Upper lobe of right lung (tissue), 1 donor: ENCODE measurements at places on chromosomes 11 and 22.

GRCh38 chr11:132142554-132142953 is 772.1 kb downstream of the NTM start:
- H3K36me3 ChIP-seq, result no peaks in the 10 kb centered on the region
- no peak overlapping the region for H3K27ac ChIP-seq
- no peaks in the 10 kb centered on the region for H3K4me1 ChIP-seq
- no peak for DNase-seq
- H3K27me3 ChIP-seq, result no peaks in the 10 kb centered on the region

DNA sequence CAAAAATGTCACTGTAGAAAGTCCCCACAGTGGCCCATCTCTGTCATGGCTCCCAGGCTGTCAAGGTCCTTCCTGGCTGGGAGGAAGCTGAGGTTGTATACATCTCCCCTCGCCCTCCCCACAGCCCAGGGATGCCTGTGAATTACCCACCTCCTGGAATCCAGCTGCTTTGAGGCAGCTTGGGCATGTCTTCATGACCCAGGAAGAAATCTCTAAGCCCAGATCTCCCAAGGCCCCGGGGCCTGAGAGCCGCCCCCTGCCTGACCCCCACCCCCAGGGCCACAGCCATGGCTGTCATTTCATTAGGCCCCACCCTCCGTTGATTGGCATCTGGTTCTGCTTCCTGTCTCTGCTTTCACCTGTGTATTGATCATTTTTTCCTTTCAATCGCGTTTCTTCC is 207.5 kb downstream of the TBC1D22A start:
- H3K36me3 ChIP-seq, result peaks cover 8% of the 10 kb centered on the region
- H3K27me3 ChIP-seq, result no peaks in the 10 kb centered on the region
- no peak overlapping the region for H3K4me3 ChIP-seq
- no peak for DNase-seq

DNA sequence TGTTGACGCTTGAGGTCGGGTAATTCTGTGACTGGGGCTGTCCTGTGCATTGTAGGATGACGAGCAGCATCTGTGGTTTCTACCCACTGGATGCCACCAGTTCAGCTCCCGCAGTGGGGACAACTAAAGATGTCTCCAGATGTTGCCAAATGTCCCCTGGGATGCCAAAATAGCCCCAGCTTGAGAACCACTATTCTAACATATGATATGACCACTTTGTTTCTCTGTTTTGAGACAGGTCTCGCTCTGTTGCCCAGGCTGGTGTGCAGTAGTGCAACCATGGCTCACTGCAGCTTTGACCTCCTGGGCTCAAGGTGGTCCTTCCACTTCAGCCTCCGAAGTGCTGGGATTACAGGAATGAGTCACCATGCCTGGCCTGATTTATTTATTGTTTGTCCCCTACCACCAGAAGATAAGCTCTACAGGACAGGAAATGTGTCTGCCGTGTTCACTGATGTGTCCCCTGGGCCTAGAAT is 4.4 kb upstream of the MEN1 start:
- H3K27ac ChIP-seq, result no peak overlapping the region
- DNase-seq, result no peak
- H3K27me3 ChIP-seq, result no peaks in the 10 kb centered on the region
- H3K4me3 ChIP-seq, result no peak overlapping the region
- H3K36me3 ChIP-seq, result no peaks in the 10 kb centered on the region

DNA sequence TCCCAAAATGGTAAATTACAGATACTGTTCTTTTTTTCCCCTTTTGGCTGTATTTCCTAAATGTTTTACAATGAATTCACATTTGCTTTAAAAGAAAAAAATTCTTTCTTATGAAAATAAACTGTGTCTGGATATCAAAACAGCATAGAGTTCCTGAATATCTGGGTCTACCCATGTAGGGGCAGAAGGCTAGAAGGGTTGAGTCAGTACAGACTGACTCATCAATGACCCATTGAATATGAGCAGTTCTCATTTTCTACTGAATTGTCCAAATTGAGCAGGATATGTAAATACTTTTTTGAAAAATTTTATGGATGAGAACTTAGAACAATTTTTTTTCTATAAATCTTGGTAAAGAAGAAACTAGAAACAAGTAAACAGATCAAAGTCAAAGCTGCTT is 16.3 kb upstream of the C11orf87 start:
- no peaks in the 10 kb centered on the region for H3K36me3 ChIP-seq
- H3K4me3 ChIP-seq, result no peak overlapping the region
- DNase-seq, result no peak
- H3K27me3 ChIP-seq, result no peaks in the 10 kb centered on the region

DNA sequence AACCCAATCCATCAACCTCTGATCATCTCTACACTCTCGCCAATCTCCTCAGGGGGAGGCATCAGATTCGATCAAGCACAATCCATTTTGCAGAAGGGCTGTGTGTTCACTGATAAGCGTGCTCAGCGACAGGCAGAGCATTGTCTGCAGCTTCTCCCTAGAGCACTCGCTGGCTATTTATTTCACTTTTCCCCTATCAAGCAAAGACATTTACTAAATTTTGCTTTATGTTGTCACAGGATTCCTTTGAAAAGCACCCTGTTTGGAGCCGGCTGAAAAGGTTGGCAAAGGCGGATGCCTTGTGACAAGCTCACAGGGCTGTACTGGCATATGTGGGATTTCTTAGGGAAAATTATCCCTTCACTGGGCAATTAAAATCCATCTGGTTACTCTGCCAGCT is 1381.5 kb upstream of the TENM4 start:
- H3K4me1 ChIP-seq, result no peaks in the 10 kb centered on the region
- H3K4me3 ChIP-seq, result no peak overlapping the region
- H3K27me3 ChIP-seq, result no peaks in the 10 kb centered on the region

DNA sequence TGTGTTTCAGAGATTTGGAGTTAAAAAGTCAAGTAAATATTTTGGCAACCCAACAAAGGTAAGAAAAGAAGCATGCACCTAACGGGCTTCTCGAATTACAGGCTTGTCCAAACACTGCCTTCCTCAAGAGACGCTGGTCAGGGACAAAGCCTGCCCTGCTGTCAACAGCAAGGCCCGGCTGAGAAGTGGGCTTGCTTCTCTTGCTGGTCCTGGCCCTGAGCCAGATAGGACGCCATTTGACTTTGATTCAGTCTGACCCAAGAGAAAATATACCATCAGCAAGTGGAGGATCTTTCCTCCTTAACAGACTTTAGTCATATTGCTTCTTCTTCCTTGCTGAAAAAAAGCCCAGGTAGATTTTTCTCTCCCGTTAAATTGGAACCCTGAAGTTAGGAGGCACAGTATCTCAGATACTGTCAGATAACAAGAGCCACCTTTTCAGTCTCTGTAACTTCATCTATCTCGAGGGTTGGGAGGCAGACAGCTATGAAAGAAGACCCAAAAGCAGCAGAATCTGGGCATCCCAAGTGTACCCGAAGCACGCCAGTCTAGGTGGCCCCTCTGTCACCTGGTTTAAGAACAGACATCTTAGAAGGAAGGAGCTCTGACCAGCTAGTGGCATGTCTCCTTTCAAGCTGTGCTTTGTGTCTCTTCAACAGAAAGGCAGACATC is 57.5 kb downstream of the C22orf31 start:
- H3K4me1 ChIP-seq, result peaks cover 9% of the 10 kb centered on the region
- no peaks in the 10 kb centered on the region for H3K27me3 ChIP-seq
- no peaks in the 10 kb centered on the region for H3K36me3 ChIP-seq
- no peak for DNase-seq
- no peak overlapping the region for H3K4me3 ChIP-seq

DNA sequence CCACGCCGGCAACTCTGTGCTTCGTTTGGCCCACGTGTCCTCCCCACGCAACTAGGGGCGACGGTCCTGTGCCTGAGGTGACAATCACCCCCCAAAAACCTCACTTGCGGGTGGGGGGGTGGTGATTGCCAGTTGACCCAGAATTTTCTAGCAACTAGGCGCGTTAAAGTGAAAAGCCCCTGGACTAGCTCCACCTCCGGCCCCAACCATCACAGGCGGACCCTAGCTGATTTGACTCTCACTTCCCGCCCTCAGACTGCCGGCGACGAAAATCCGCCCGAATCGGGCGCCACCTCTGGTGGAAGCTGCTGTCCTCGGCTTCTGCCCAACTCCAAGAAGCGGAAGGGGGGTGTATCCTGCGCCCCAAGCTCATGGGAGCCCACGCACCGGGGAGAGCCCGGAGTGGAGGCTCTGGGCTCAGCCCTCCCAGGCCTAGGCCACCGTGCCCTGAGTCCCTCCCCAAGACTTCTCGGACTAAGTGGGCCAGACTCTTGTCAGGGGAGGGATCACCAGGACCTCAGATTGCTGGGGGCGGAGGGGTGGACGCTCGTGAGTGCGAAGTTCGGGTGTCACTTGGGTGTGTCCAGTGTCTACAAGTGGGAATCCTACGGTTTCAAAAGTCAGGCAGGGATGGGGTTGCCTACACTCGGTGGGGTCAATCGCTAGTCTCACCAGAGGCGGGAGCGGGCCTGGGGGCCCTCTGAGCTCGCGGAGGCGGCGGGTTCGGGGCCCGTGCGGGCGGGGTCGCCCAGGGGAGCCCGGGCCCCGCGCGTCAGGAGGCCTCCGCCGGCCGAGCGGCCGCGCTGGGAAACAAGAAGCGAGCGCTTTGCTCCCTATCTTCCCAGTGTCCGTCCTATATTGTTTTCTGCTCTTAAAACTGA is 12.3 kb downstream of the PAX6 start:
- H3K27me3 ChIP-seq, result peaks cover 90% of the 10 kb centered on the region
- no peak overlapping the region for H3K27ac ChIP-seq
- H3K4me1 ChIP-seq, result peaks cover 8% of the 10 kb centered on the region
- no peak overlapping the region for H3K4me3 ChIP-seq

- no peaks in the 10 kb centered on the region for H3K27me3 ChIP-seq
- no peaks in the 10 kb centered on the region for H3K4me1 ChIP-seq
- H3K27ac ChIP-seq, result no peak overlapping the region
- peaks cover 21% of the 10 kb centered on the region for H3K36me3 ChIP-seq
- peak; percentile 61 for DNase-seq
- no peak overlapping the region for H3K4me3 ChIP-seq
Measured at GRCh38 chr22:27998511-27999410, 79.7 kb upstream of the PITPNB start.

DNA sequence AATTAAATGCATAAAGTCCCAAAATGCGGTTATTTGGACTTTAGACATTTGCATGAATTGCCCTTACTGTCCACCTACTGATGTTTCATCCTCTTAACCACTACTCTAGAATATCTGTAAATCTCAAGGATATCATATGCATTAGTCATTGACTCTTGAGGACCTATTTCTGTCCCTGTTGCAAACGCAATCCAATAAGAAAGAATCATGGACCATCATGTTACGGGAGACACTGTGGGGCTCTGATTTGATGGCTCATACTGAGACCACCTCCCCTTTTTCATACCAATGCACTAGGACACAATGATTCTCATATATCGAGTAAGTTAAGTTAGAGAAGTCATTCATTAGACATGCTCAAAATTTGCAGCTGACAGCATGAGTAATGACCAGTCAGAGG is 14.4 kb downstream of the POU2AF2 start:
- no peak overlapping the region for H3K4me3 ChIP-seq
- no peaks in the 10 kb centered on the region for H3K27me3 ChIP-seq
- DNase-seq, result no peak
- no peaks in the 10 kb centered on the region for H3K4me1 ChIP-seq

DNA sequence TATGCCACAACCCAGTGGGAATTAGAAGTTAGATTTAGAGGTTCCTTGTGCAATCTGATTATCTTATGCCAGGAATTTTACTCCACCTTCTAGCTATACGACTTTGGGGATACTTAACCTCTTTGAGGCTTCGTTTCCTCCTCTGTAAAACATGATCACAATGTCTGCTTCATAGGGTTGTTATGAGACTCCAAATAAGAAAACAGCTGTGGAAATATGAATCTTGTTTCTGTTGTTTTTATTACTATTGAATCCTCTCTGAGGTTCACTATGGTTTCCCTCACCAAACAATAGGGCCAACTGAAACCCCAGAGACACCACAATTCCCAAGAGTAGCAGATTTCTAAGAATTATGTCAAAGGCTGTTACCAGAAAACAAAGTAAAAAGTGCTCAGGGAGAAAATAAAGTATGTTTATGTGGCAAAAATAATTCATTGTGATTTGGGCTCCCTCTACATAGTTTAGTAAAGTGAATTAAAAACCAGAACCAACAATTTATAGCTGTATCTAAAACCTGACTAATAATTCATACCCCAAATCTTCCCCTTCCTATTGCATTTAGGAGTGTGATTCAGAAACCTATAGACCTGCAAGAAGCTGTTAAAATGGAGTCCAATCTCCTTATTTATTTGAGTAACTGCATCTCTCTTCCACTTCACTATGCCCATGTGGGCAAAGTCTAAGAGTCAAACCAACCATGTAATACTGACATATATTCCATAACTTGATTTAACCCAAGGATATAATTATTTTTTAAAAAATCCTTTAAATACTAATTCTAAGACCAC is 38.4 kb downstream of the AMBRA1 start:
- DNase-seq, result no peak
- no peaks in the 10 kb centered on the region for H3K36me3 ChIP-seq
- peak overlapping the region; percentile 67 for H3K27ac ChIP-seq
- H3K4me1 ChIP-seq, result peaks cover 27% of the 10 kb centered on the region
- H3K27me3 ChIP-seq, result no peaks in the 10 kb centered on the region
- H3K4me3 ChIP-seq, result no peak overlapping the region

DNA sequence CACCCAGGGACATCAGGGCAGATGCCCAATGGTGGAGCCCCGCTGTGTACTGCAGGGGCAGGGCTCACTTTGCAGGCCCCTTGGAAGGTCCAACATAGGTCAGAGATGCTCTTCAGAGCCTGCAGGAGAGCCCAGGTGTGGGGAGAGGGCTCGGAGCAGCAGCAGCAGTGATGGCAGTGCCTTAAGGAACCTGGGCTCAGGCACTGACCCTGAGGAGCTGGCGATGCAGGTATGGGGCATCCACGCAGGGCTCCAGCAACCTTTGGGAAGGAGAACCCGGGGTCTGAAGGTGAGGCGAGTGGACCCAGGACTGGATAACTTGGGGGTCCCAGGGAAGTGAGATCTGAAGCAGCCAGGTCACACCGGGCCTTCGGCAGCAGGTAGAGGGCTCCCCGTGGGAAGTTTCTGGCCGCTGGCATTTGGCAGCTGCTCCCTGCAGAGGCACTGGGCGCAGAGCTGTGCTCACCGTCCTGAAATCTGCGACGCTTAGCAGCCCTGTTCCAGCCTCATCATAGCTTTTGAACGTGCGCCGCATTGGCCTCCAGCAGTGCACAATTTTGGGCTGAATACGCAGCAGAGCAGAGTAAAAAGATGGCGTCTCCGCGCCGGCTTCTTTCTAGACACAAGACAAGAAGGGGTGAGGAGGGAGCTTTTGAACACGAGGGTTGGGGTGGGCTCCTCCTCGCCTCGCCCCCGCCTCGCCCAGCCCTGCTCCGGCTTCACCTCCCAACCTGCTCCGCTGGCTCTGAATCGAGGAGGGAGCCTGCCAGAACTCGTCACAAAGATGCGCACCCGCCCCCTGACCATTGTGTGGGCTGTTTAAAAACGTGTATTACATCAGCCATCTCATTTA is 118.8 kb downstream of the MPPED1 start:
- DNase-seq, result no peak
- H3K4me1 ChIP-seq, result no peaks in the 10 kb centered on the region
- H3K27ac ChIP-seq, result no peak overlapping the region
- no peaks in the 10 kb centered on the region for H3K36me3 ChIP-seq

DNA sequence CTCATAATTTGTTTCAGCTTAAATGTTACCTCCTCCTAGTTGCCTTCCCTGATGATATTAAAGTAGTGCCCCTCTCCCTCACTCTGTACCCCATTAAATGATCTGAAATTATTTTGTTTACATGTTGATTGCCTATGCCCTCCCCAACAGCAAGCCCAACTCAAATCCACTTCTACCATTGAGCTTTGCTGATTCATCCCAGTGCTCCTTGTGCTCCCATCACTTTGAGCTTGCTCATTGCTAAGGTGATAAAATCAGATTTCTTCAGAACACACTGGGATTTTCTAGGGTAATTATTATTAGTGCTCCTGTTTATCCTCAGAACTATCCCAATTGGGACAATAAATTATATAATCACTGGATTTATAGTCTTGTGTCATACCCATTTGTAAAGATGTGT is 8.4 kb upstream of the DDX6 start:
- H3K27me3 ChIP-seq, result no peaks in the 10 kb centered on the region
- DNase-seq, result no peak
- no peaks in the 10 kb centered on the region for H3K36me3 ChIP-seq
